Type B pancreatic cell (in vitro differentiated cells): ENCODE measurements at places on chromosomes 1 and 21. TPM values are rescaled to one million over a fixed set of nuclear protein-coding genes. Genes with fewer than 3 reads are reported as not detected.

- no peak for DNase-seq
Observed at GRCh38 chr1:37537378-37537777, 16.7 kb downstream of the SNIP1 start.

DNA sequence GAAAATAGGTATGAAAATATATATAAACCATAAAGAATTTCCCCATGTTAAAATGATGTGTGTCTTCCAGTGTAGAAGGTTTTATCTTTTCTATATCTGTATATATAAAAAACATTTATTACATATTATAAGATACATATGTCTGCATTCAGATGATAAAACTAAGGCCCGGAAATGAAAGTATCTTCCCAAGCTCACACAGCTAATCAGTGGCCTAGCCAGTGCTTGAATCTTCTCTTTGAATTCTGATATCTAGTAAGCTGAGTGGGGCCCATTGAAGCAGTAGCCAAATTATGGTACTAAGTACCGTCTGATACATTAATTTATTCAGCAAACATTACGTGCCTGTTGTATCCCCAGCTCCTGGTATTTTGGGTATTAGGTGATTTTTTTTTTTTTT is 28.6 kb downstream of the UCK2 start:
- DNase-seq: no peak

GRCh38 chr1:91611483-91611917 is 110.8 kb downstream of the CDC7 start:
- no peak for DNase-seq

Gene C2CD2
- total RNA-seq: 20.5 and 32.3 TPM in 2 replicates

- DNase-seq: no peak
Observed at GRCh38 chr1:154895798-154896197, 25.7 kb upstream of the KCNN3 start.

Gene ATP5PB
- 242 and 272 TPM in 2 replicates for total RNA-seq

Gene LCE3B
- total RNA-seq: not detected in 2 replicates

Gene APCS
- 0.40 TPM in 1 of 2 replicates, not detected in the other for total RNA-seq
